ENCODE measurements at places on chromosomes 2 and 18.

DNA sequence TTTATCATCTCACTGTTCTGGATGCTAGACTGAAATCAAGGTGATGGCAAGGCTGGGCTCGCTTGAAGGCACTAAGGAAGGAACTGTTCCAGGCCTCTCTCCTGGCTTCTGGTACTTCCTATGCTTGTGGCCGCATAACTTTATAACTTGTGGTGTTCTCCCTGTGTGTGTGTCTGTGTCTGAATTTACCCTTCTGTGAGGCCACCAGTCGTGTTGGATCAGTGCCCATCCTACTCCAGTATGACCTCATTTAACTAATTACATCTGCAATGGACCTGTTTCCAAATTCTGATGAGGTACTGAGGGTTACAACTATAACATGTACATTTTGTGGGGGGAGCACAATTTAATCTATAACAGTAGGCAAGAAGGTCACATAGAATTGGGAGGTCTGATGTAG is 41.6 kb downstream of the LYPD6B start:
- no peak for DNase-seq

- DNase-seq, result peak; percentile 38
These were observed 311.2 kb downstream of the LPIN1 start for GRCh38 chr2:12057436-12058166.

DNA sequence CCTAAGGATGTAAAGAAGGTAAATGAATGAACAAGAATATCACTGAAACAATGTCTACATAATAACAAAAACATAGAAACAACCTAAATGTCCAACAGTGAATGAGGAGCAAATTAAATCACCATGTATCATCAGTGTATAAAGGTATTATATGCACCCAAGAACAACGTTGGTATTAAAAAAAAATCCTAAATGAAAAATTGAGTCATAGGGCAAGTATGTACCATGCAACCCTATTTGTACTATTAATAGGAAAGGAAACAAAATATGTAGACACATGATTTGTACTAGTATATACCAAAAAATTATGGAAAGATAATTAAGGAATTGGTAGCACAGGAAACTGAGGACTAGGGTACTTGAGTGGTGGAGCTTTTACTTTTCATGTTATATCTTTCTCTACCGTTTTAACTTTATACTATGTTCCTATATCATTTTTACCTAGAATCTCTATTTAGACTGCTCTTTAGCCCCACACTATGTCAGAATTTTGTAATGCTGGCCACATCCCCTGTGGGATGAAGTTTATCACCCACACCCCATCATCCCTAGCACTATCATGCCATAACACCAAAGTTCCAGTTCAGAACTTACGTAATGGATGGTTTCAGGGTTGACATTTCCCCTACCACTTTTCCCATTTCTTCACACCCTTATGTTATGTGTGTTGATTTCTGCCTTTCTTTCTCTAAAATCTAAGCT is 25.6 kb downstream of the IKZF2 start:
- no peak for DNase-seq

GRCh38 chr2:126657148-126657635 is 1.2 kb downstream of the GYPC start:
- DNase-seq, result no peak

DNA sequence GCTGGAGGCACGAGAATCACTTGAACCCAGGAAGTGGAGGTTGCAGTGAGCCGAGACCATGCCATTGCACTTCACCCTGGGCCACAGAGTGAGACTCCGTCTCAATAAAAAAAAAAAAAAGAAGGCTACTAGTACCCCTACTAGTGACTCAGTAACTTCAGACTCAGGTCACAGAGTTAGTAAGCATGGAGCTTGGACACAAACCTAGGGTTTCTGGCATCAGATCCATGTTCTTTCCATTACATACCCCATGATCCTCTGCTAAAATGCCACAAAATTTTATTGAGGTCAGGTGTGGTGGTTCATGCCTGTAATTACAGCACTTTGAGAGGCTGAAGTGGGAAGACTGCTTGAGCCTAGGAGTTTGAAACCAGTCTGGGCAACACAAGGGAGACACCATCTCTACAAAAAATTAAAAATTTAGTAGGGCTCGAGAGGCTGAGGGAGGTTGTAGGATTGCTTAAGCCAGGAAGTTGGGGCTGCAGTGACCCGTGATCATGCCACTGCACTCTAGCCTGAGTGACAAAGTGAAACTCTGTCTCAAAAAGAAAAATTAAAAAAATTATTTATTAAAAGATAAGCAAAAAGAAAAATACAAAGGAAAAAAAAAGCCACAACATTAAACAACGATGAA is 45.1 kb downstream of the DHX57 start:
- no peak for DNase-seq

- no peak for DNase-seq
These were observed 49.7 kb upstream of the TFCP2L1 start for GRCh38 chr2:121334581-121335293.

DNA sequence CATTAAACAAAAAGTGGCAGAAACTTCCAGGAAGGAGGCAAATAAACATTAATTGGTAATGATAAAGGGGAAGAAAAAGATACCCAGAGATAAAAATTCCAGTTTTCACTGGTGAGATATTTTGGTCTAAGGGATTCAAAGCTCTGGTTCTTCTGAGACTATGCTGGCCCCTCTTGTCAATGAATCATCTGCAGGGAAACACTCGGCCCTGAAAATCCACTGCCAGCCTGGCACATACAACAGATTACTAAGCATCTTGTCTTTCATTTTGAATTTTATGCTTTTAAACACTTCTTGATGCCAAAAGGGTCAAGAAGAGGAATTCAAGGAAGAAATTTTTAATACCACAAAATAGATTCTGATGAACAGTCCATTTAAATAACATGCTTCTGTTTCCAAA is 1603.8 kb upstream of the ZEB2 start:
- DNase-seq, result no peak

DNA sequence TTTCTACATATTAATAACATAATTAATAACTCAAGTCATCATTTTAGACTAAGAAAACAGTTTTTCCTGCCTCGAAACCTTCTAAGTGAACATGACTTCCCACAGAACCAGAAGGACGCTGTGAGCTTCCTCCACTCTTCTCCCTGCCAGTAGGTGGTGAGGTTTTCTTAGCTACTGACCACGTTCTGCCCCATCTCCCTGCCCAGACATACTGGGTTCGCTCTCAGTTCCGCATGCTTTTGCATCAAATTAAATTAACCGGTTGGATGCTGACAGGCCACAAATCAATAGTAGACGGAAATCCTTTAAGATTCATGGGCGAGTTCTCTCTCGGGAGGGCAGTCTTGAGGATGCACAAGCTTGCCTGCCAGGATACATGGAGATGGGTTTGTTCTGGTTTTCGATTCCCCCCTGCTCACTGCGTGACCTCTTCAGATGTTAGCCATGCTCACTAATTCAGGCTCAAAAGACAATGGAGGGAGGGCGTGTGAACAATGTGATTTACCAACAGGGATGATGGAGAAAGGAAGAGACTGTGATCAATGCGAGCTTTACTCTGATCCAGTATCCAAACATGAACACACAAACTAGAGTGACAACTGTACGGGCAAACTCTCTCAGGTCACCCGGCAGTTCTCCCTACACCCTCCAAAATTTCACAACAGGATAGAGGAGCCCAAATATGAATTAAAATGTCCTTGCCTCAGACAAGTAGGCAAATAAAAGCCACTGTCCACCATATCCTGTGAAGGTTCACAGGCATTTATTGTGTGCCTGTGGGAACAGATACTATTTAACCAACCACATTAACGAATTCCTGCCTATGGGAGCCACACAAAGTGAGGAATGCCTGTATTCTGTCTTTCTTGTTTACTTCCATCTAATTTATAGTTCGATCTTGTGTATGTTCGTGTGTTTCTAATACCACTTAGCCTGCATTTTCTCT is 375.7 kb downstream of the EIPR1 start:
- no peak for DNase-seq

GRCh38 chr2:84640411-84640810 is 124.1 kb downstream of the DNAH6 start:
- DNase-seq, result no peak

DNA sequence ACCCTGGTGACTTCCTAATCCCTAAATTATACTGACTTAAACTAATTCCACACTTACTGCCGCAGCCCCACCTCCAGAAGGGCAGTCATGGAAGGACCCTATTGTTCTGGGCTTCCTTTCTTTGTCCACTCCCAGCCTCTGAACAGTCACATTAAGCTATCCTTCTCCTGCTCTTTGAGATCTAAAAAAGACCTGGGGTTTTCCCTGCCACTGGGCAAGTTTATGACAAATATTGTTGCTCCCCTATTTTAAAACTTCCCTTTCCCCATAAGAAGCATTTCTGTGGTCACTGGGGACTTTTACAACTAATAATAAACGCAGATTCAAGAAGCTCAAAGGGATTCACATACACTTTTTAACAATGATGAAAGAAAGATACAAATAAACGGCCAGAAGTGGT is 47.2 kb upstream of the XPO1 start:
- no peak for DNase-seq

DNA sequence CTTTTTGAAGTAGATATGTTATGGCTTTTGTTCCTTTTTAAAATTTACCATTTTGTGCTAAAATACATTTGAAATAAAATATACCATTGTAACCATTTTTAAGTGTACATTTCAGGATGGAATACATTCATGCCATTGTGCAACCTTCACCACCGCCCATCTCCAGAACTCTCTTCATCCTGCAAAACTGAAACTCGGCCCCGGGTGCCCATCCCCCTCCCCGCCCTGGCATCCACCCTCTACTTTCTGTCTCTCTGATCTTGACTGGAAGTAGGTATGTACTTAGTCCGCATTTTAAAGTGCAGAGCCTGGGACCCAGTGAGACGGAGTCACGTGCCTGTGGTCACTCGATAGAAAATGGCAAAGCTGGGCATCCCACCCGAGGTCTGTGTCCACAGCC is 45.6 kb downstream of the DIPK1C start:
- no peak for DNase-seq

- DNase-seq, result no peak
These were observed 4.5 kb downstream of the GATA6 start for GRCh38 chr18:22173928-22174301.

GRCh38 chr18:27142891-27143290 is 42.2 kb downstream of the CHST9 start:
- no peak for DNase-seq

DNA sequence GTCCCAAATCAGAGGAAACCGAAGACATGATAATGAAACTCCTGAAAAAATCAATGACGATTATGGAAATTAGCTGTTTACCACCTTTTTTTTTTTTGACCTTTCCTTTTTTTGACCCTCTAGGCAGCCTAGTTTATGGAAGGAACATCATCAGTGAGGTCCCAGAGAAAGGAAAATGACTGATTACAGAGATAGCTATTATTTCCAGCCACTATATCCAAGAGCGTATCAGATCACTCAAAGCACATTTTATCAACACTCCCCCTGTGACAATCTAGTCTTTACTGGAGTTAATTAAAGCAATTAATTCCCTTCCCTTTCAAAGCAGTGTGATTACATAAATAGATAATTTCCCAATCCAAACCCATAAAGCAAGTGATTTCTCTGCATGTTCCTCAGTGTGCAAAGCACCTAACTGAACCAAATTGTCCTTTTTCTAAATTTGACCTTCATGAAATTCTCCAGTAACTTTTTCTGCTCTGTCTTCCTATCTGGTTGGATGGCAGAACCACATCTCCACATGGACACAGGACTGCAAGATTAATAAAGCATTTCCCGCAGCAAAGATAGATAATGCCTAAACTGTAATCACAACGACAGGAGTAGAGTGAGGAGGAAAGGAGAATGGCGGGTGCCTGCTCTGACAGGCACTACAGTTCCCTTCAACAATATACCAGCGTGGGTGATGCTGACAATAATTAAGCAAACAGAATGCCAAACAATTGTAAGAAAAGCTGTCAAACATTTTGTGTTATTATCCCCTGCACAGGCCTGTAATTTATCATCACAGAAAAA is 194.4 kb downstream of the SLC8A1 start:
- DNase-seq, result no peak

DNA sequence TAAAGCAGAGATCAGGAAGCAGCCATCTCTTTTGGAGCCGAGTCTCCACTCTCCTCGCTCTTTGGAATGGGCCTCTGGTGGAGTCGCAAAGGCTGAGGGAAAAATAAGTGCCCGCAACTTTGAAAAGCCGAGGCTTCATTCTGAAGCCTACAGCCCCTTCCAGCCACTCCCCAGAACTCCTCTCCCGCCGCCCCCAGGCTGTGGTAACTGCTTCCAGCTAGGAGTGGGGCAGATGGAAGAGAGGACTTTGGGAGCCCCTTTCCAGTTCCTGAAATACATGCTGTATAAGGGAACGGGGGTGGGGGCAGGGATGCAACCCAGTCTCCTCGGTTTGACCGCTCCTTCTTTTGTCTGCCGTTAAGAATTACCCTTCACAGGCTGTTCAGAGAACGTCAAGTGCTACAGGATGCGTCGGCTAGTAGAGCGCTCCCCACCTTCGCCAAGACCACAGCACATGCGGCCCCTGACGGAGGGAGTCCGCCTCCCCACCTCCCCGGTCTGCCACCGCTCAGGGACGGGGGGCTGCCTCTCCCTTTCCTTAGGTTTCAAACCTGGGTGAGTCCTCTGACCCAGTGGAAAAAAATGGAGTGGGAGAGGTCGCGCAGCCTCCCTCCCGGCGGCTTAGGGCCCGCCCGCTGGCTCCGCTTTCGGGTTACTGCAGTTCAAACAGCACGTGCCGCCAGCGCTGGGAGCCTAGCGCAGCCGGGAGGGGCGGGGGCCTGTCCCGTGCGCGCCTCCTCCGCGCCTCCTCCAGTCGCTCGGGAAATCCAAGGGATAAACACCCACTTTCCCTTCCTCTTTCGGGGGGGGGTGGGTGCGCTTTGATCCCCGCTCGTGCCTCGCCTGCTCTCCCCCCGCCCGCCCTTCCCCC is 4.9 kb downstream of the CYP26B1 start:
- DNase-seq, result no peak

- no peak for DNase-seq
These were observed 263.9 kb downstream of the LTBP1 start for GRCh38 chr2:33210626-33211025.

DNA sequence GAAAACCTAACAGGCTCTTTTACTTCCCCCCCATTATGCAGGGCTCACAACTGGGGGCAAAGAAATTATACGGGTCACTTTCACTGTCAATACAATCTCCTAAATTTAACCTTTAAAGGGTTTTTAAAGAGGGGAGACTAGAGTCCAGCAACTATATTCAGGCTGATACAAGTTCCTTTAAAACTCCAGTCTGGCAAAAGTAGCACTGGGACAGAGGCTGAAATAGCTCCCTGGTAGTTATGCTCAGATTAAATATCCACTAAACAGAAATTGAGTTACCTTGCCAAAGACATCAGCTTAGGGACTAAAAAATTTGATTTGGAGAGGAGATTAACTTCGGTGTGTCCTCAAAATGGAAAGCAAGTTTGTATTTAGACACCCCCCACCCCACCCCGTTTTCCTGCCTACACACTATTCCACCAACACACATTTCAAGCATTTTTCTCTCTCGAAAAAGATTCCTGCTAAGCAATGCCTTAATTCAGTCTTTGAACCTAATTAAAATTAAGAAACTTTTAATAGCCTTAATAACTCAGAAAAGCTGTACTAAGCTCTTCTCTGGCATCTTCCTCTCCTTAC is 127.2 kb downstream of the OSBPL1A start:
- DNase-seq, result no peak

- DNase-seq, result no peak
These were observed 56.4 kb downstream of the LPIN1 start for GRCh38 chr2:11802782-11803191.

GRCh38 chr2:236366397-236366796 is 102.2 kb upstream of the ASB18 start:
- no peak for DNase-seq

GRCh38 chr2:52936029-52936428 is 831.6 kb upstream of the CHAC2 start:
- DNase-seq, result no peak

- DNase-seq, result no peak
These were observed 29.8 kb downstream of the EPC2 start for GRCh38 chr2:148674063-148675020.
